Stimulated activated CD4-positive, alpha-beta T cell treated with anti-CD3 and anti-CD28 coated beads, Interleukin-12 subunit alpha, Interleukin-12 subunit beta, amount 100 ng/mL, for 48 hours (primary cell): ENCODE measurements at places on chromosomes 1 and 21.
A peak's percentile ranks its signal among the peaks of the same experiment; 100 is the strongest.

DNA sequence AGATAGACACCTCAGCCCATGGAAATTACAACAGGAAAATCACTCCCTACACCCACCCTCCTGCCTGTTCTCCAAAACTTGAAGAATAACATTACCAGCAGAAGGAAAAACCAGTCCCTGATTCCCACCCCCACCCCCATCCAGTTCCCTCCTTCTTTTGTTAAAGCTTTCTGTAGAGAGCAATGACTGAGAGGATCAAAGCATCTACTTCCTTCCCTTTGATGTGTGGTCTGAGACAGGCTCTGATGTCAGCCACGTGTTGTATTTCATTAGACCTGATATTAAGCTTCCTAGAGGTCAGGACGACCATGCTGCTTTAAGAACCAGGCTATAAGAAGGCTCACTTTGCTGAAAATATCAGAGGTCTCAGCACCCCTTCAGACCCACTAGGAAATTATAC is 73.9 kb upstream of the HAO2 start:
- DNase-seq = no peak

GRCh38 chr1:244451539-244451950 is at the start of gene ADSS2:
ADSS2 (minus strand) TSS chr1:244451909; CDS start chr1:244451817, 92 bp downstream.
- no peak for DNase-seq

GRCh38 chr1:248842781-248843331 is 4.8 kb downstream of the ZNF672 start:
- DNase-seq = no peak

- DNase-seq = no peak
These were observed 7.1 kb downstream of the PHLDA3 start for GRCh38 chr1:201461645-201462441.

DNA sequence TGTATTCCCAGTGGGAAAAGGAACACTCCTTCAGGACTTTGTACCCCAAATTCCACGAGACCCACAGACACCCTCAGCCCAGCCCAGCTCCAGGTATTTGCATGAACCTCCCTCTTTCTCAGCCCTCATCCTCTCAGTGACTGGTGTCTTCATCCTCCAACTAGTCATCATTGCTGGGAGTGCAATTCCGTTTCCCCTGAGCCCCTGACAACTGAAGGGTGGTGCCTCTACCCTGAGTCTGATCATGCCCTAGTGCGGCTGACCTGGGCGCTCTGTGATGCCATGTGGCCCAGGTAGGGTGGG is 3.8 kb upstream of the ZNF692 start:
- no peak for DNase-seq

DNA sequence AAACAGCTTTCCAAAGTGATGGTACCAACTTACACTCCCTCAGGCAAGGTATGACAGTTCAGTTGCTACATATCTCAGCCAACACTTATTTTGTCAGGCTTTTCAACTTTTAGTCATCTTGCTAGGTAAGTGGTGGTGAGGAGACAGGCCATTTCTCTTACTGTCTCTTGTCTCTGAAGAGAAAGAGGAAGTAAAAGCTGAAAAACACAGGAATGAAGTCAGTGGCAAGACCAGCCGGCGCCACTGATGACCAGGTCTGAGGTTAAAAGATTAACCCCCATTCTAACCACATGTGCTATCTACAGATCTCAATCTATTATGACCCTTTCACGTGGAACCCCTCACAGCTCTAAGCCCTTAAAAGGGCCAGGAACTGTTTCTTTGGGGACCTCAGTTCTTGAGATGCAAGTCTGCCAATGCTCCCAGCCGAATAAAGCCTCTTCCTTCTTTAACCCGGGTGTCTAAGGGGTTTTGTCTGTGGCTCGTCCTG is 4.2 kb downstream of the ADCY10 start:
- no peak for DNase-seq

DNA sequence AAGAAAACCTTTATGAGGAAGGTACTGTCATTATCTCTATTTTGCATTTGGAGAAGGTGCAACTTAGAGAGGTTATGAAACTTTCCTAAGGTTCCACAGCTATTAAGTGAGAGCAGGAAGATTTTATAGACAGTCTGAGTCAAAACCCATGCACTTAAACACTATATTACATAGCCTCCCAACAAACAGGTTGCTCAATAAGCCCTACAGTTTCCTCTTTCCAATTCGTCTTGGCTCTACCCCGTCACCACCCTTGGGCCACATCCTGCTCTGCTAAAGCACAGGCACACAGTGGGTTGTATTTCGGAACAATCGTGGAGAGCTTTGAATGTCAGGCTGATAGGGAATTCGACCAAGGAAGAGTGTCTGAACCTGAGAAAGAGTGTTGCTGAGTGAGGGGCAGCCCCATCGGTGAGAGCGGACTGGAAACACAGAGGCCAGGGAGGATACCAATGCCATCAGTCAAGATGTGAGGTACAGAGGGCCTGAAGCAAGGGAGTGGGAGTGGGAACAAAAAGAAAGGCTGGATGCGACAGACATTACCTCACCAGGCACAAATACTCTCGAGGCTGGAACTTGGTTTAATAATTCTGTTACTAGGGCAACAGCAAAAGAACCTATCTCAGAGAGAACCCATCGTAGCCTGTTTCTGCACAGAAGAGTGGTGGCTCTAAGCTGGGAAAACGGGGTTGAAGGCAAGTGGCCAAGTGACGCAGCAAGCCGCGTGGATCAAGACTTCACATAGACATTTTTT is 6.3 kb upstream of the LRRC52 start:
- no peak for DNase-seq

GRCh38 chr1:106620521-106620954 is 435.9 kb upstream of the PRMT6 start:
- DNase-seq = no peak

DNA sequence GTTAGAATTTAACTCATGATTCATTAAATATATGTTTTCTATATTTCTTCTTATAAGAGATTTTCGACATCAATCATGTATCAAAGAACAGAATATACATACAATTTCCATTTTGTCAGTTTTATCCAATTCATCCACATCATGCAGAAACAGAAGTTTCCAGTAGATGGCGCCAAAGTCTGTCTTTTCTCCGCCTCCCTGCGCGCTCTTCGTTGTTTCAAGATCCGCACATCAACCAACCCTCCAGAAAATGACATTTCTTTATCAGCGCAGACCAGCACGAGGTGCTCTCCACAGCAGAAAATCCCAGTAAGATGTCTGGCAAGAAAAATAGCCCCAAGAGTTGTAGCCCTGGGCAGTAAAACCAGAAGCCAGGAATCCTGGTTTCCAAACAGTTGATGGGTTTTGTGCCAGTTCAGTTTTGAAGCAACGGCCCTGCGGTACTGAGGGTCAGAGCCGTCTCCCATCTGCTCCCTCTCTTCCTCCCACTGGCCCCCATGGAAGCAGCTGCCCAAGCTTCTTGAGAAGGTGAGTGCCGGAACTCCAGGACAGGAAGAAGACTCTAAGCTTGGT is 38.6 kb upstream of the GPR137B start:
- no peak for DNase-seq

GRCh38 chr1:202919615-202920014 is 7.4 kb downstream of the KLHL12 start:
- no peak for DNase-seq

DNA sequence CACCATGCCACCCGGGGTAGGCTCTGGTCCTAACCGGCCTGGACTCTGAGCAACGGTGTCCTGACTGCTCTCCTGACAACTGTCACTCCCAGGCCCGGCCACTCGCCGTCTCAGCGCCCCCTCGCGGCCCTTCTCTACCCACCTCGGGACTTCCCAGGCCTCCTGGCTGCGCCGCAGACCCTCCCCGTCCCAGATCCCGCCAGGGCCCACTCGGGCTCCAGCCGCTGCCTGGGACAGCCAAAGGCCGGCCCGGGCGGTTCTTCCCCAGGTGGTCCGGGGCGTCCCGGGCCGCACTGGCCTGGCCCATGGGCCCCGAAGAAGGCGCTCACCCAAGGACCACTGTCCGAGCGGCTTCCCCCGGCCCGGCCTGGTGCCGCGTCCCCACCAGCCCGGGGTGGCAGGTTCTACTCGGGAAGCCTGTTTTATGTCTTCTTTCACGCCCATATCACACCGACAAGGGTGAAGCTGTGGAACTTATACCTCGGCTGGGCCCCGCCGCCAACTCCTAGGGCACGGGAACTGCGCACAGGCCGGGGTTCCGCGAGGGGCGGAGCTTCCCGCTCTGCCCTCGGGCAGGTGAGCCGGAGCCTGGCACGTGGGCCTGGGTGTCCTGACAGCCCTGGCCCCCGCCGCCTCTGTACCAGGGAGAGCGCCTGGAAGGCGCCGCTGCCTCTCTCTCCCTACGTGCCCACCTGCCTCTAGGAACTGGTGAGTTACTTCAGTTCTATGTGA is 138.3 kb downstream of the TTLL7 start:
- DNase-seq = peak; percentile 68

- no peak for DNase-seq
These were observed 15.4 kb downstream of the EFNA3 start for GRCh38 chr1:155093911-155094621.

GRCh38 chr1:116325922-116326321 is 47.1 kb upstream of the ATP1A1 start:
- peak; percentile 6 for DNase-seq

DNA sequence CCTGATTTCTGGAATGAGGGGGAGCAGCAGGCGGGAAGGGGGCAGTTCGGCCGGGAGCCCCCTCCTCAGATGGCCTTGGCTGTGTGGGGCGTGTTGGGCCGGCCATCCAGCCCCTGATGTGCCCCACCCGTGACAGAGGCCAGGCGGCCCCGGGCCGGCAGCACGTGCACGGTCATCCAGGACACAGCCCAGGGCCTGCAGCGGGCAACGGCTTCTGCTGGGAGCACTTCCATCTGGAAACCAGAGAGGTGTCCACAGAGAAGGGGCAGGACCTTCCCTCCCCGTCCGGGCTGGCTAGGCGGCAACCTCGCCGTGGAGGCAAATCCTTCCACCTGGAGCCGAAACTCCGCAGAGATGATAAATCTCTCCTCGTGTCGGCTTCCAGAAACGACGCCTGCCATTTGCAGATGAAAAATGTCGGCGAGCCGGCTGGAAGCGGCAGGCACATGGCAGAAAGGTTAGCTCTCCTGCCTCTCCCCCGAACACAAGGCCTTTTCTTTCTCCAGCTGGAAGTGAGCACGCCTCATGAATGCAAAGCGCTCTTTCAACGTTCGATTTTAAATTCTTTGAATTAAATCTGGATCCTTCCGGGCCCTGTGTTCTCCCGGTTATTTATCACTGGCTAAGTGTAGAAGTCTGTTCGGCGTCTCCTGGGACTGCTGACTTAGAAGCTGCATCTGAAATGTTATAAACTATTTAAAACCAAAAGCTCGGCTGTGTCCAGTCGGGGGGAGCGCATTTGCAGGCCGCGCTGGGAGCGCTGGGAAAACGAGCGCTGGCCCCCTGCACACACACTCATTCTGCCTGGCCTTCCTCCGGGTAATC is 9.4 kb upstream of the ACTRT2 start:
- DNase-seq = no peak

GRCh38 chr1:40391688-40392145 is 18.2 kb downstream of the SMAP2 start:
- no peak for DNase-seq

DNA sequence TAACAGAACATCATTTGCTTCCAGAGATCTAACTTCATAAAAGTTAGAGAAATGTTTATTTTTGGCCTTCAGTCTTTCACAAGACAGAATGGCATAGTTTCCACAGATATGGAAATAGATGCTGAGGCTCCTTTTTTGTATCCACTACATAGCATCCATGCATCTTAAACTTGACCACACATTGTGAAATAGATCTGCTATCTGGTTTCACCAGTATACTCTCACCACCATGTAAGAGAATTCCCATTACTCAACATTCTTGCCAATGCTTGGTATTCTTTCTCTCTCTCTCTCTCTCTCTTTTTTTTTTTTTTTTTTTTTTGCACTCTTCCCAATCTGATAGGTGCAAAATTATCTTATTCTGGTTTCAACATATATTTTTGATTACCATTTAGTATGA is 52.1 kb upstream of the PRMT6 start:
- no peak for DNase-seq

DNA sequence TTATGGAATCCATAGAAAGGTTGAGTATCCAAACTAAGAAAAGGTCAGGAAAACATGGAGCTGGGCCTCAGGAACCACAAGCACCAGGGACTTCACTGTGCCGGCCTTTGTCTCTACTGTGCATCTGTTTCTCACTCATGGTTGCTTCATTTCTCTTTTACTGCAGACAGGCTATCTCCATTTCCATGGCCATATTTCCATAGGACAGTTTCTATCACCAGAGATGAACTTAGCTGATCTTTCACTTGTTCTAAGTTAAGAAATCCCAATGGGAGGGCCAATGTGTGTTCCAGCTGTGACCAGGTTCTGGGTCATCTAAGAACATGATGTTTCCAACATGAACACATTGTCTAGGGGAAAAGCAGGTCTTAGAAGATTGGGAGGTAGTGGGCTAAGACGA is 43.7 kb upstream of the PPP2R5A start:
- DNase-seq = no peak

DNA sequence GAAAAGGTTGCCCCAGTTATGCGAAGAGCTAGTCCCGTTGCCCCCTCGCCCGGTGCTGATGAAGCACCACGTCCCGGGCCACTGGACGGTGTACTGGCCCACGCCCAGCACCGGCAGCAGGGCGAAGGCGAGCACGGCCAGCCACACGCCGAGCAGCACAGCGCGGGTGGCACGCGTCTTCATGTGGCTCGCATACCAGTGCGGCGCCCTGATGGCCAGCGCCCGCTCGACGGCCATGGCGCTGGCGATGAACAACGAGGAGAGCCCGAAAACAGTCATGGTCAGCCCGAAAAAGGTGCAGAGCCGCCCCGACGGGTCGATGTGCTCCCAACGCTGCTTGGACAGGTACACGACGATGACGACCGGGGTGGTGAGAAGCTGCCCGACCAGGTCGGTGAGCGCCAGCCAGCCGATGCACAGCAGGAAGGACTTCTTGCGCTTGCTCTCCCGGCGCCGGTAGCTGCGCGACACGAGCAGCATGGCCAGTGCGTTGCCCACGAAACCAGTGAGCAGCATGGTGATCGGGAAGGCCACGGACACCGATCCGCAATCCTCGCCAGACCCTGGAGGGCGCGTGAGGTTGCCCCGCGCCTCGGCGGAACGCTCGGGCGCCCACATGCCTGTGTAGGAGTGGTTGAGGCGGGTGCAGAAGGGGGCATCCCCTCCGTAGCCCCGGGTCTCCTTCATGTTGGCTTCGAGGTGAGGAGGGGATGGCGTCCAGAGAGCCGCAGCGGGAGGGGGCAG is 553 bp downstream of the PTGER3 start:
- no peak for DNase-seq

- no peak for DNase-seq
These were observed 6.8 kb upstream of the IL24 start for GRCh38 chr1:206890125-206891060.
